ENCODE measurements at places on chromosomes 3 and 15.

DNA sequence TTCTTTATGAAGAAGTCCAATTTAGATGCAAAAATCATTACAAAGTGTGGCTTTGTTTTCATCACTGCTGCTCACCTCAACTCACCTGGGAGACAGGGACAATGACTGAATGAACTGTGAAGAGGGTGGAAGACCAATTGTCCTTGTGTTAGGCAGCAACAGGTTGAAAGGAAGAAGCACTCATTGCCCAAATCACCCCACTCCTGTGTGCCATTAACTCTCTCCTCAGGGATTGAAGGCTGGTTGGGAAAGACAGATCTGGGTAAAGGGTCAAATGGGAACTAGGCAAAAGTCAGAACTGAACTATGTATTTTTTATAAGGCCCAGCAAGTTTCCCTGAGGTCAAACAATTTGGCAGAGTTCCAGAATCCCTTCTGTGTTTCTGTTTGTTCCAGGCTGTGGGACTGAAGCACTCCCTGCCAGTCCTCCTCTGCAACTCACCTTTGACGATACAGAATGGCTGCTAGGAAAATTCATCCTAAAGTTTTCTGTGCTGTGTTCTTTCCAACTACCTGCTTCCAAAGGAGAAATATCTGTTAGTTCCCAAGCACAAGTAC lies 68.6 kb upstream of the CCDC39 start:
- no peaks in the 10 kb centered on the region for H3K36me3 ChIP-seq
- no peak for DNase-seq
- peaks cover 23% of the 10 kb centered on the region for H3K27me3 ChIP-seq
- no peak overlapping the region for H3K27ac ChIP-seq
- peaks cover 13% of the 10 kb centered on the region for H3K4me1 ChIP-seq

GRCh38 chr15:72009222-72009621 lies 108.7 kb downstream of the MYO9A start:
- peaks cover 4% of the 10 kb centered on the region for H3K36me3 ChIP-seq
- H3K27ac ChIP-seq, result no peak overlapping the region
- H3K27me3 ChIP-seq, result no peaks in the 10 kb centered on the region
- no peak overlapping the region for H3K4me3 ChIP-seq

GRCh38 chr3:13112521-13113345 lies 39.5 kb upstream of the IQSEC1 start:
- H3K27me3 ChIP-seq, result peaks cover 49% of the 10 kb centered on the region
- peaks cover 49% of the 10 kb centered on the region for H3K4me1 ChIP-seq
- no peak overlapping the region for H3K27ac ChIP-seq
- H3K36me3 ChIP-seq, result no peaks in the 10 kb centered on the region

GRCh38 chr3:1677576-1678156 lies 421.0 kb upstream of the CNTN4 start:
- H3K36me3 ChIP-seq, result no peaks in the 10 kb centered on the region
- no peak overlapping the region for H3K27ac ChIP-seq
- H3K4me1 ChIP-seq, result no peaks in the 10 kb centered on the region
- H3K4me3 ChIP-seq, result no peak overlapping the region
- no peaks in the 10 kb centered on the region for H3K27me3 ChIP-seq

DNA sequence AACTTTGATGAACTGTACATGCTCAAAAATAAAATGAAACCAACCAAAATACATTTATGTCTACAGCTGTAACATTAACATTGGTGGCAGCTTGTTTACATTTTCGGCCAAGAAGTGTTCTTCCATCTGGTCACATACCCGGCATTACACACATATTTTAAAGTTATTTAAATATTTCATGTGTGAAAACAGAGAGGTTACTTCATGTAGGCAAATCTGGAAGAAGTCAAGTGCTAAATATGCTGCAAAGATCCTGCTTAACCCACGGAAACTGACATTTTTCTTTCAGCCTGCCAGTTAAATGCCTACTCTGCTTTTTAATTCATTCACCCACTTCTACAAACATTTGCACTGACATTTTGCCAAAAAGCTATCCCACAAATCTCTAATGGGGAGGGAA lies 69.7 kb downstream of the MB21D2 start:
- H3K36me3 ChIP-seq, result no peaks in the 10 kb centered on the region
- DNase-seq, result no peak
- H3K4me3 ChIP-seq, result no peak overlapping the region

- H3K27ac ChIP-seq, result peak overlapping the region; percentile 100
- no peaks in the 10 kb centered on the region for H3K27me3 ChIP-seq
- peak overlapping the region; percentile 98 for H3K4me3 ChIP-seq
- H3K4me1 ChIP-seq, result peaks cover 51% of the 10 kb centered on the region
- peaks cover 34% of the 10 kb centered on the region for H3K36me3 ChIP-seq
- peak; percentile 46 for DNase-seq
Measured at GRCh38 chr15:35545316-35545823, 595 bp downstream of the DPH6 start.

- no peak overlapping the region for H3K4me3 ChIP-seq
- DNase-seq, result no peak
- H3K27ac ChIP-seq, result no peak overlapping the region
- H3K27me3 ChIP-seq, result peaks cover 3% of the 10 kb centered on the region
Measured at GRCh38 chr15:75051191-75051608, 27.8 kb downstream of the PPCDC start.

DNA sequence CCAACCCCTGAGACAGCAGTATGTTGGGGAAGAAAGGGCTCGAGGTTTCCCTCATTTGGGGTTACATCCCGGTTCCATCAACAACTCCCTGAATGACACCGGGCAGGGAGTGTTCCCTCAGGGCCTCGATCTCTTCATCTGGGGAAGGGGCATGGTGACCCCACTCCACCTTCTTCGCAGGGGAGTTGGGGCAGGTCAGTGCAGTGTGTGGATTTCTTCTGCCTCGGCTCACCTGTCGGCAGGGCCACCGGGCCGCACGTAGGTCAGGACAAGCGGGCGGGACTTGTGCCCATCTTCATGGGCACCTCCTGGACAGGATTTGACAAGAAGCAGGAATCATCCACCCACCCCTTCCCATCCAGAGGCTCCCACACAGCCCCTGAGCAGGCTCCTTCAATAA lies 17.4 kb downstream of the GRIP2 start:
- no peaks in the 10 kb centered on the region for H3K27me3 ChIP-seq
- no peaks in the 10 kb centered on the region for H3K36me3 ChIP-seq
- H3K4me1 ChIP-seq, result peaks cover 31% of the 10 kb centered on the region
- H3K4me3 ChIP-seq, result no peak overlapping the region
- no peak overlapping the region for H3K27ac ChIP-seq
- no peak for DNase-seq

- H3K36me3 ChIP-seq, result peaks cover 6% of the 10 kb centered on the region
- H3K27ac ChIP-seq, result no peak overlapping the region
- H3K4me3 ChIP-seq, result no peak overlapping the region
- H3K27me3 ChIP-seq, result no peaks in the 10 kb centered on the region
Measured at GRCh38 chr3:53171827-53172505, 11.0 kb downstream of the PRKCD start.

- H3K4me1 ChIP-seq, result peaks cover 19% of the 10 kb centered on the region
- no peaks in the 10 kb centered on the region for H3K27me3 ChIP-seq
- H3K4me3 ChIP-seq, result no peak overlapping the region
- no peak for DNase-seq
Measured at GRCh38 chr15:84759018-84759417, 10.6 kb downstream of the ZNF592 start.

DNA sequence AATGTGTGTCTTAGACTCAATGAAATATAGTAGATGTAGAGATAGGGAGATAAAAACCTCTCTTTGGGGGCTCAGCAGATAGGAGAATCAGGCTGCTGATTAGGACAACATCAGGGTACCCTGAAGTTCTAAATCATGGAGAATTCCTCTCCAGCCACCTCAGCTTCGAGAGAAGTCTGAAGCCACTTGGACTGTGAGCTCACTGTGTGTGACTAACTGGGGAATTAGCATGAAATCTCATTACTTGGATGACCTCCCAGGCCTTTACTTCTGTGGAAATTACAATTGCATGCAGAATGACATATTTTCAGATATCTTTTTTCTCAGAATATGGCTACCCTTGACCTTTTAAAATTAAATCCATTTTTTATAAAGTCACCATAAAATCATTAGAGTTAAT lies 128.0 kb upstream of the MRPL3 start:
- peaks cover 3% of the 10 kb centered on the region for H3K27me3 ChIP-seq
- H3K4me1 ChIP-seq, result no peaks in the 10 kb centered on the region
- DNase-seq, result no peak
- no peak overlapping the region for H3K27ac ChIP-seq
- H3K4me3 ChIP-seq, result no peak overlapping the region

GRCh38 chr3:188756241-188756640 lies 415.5 kb upstream of the TPRG1 start:
- no peaks in the 10 kb centered on the region for H3K36me3 ChIP-seq
- H3K27ac ChIP-seq, result no peak overlapping the region
- H3K4me1 ChIP-seq, result peaks cover 9% of the 10 kb centered on the region

DNA sequence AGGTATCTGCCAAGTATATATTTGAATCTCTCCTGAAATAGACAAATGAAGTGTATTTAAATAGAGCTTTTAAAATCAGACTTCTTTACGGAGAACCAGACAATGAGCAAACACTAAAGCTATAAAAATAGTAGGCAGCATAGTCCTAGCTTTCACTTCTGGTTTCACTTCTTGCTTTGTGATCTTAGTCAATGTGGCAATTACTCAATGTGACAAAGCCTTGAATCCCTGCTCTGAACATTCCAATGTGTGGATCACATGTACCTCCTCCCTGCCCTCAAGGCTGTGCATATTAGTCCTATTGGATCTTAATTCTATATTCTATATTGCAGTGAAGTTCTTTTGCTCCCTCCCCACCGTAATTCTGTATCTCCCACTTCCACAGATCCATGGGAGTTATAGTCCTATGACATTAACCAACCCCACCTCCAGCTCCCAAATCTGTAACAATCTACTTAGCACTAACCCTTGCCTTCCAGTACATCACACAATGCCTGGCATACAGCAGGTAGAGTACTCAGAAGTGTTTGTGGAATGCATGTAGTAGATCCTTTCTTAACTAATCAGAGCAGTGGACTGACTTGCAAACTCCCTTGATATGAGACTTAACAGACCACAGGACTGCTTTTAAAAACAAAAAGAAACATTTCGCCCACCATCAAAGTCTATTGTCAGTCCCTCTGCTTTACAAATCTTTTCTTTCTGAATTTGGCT lies 24.3 kb upstream of the CP start:
- no peaks in the 10 kb centered on the region for H3K36me3 ChIP-seq
- peak overlapping the region; percentile 22 for H3K27ac ChIP-seq
- no peaks in the 10 kb centered on the region for H3K27me3 ChIP-seq
- H3K4me1 ChIP-seq, result peaks cover 15% of the 10 kb centered on the region
- H3K4me3 ChIP-seq, result no peak overlapping the region

GRCh38 chr3:178703268-178703975 lies 167.2 kb downstream of the KCNMB2 start:
- no peak overlapping the region for H3K27ac ChIP-seq
- no peak for DNase-seq
- no peak overlapping the region for H3K4me3 ChIP-seq
- H3K27me3 ChIP-seq, result no peaks in the 10 kb centered on the region
- no peaks in the 10 kb centered on the region for H3K36me3 ChIP-seq

DNA sequence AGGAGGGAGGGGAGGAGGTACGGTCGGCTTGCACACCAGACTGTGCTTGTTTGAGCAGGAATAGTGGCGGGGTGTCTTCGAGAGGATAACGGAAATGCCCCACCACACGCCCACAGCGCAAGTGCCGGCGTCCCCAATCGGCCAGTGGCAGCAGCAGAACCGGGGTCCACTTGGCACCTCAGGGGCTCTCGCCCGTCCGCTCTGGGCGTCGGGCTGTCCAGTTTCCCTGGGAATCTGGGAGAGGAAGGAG lies 53.7 kb downstream of the CCDC54 start:
- peaks cover 19% of the 10 kb centered on the region for H3K27me3 ChIP-seq
- H3K27ac ChIP-seq, result no peak overlapping the region
- DNase-seq, result no peak
- H3K36me3 ChIP-seq, result no peaks in the 10 kb centered on the region

DNA sequence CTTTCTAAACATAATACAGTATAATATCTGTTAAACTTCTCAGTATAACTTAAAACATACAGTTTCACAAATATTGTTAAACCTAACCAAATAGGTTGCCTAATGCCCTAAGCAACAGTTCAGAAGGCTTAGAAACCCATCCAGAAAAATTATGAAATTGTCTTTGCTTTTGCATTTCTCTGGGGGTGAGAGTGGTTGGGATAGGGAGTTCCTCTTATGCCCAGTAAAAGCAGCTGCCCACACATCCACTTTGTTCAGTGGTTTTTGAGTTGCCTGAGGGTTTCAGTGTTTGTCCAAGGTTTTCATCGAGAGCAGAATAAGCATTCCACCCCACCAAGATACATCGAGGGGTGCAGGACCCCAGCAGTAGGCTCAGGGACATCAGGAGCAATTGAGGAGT lies 179.4 kb downstream of the CDIN1 start:
- DNase-seq, result no peak
- peaks cover 47% of the 10 kb centered on the region for H3K36me3 ChIP-seq
- H3K27ac ChIP-seq, result no peak overlapping the region
- peaks cover 46% of the 10 kb centered on the region for H3K4me1 ChIP-seq

- H3K27me3 ChIP-seq, result peaks cover 8% of the 10 kb centered on the region
- H3K4me1 ChIP-seq, result no peaks in the 10 kb centered on the region
- H3K36me3 ChIP-seq, result no peaks in the 10 kb centered on the region
- no peak for DNase-seq
Measured at GRCh38 chr3:46146021-46146420, 62.1 kb downstream of the CCR1 start.

DNA sequence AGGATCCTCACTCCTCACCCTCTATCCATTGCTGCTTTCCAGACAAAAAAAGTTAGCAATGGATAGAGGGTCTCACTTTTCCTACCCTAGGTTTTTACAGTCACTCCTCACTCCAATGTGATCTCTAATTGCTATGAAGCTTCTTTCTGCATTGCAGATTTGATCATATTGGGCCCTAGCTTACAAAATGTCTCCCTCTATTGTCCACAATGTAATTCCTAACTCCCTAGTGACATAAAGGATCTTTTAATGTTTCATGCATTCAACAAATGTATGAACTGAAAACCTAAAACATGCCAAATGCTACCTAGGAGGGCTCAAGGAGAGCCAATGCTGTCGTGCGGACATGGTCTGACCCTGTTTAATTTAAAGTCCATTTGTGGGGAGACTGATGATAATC lies 234.8 kb downstream of the CADM2 start:
- no peak for DNase-seq
- no peak overlapping the region for H3K27ac ChIP-seq
- no peak overlapping the region for H3K4me3 ChIP-seq
- H3K27me3 ChIP-seq, result peaks cover 4% of the 10 kb centered on the region
- no peaks in the 10 kb centered on the region for H3K36me3 ChIP-seq

DNA sequence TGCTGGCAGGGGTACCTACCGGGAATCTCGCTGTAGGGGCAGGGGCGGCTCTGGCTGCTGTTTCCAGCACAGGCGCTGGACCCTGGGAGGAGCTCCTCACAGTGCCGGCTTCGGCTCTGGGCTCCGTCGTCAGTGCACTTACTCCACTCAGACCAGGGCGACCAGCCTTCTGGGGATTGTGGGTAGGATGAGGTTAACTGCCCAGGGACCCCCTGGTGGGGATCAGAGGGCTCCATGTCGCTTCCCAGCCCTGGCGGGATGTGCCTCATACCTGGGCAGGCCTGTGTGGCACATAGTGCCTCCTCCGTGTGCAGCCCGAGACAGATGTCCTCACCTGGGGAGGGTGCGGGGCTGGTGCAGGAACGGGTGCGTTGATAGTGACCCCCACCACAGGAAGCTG lies 115.7 kb downstream of the SEMA5B start:
- H3K36me3 ChIP-seq, result no peaks in the 10 kb centered on the region
- peaks cover 4% of the 10 kb centered on the region for H3K27me3 ChIP-seq
- H3K27ac ChIP-seq, result no peak overlapping the region
- no peak for DNase-seq

Data from nephron progenitor cell (in vitro differentiated cells).